ENCODE measurements at places on chromosomes 5 and 9.

- DNase-seq = no peak
Measured at GRCh38 chr5:16464664-16465543, 696 bp downstream of the ZNF622 start.

- no peak for DNase-seq
Measured at GRCh38 chr5:14306329-14306815, 163.2 kb downstream of the TRIO start.

DNA sequence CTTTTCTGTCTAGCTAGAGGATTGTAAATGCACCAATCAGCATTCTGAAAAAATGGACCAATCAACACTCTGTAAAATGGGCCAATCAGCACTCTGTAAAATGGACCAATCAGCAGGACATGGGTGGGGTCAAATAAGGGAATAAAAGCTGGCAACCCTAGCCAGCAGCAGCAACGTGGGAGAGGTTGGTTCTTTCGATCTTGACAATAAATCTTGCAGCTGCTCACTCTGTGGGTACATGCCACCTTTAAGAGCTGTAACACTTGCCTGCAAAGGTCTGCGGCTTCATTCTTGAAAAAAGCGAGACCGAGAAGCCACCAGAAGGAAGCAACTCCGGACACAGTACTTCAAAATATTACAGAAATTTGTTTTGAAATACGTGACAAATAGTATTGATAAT is 424.6 kb upstream of the CDH9 start:
- no peak for DNase-seq

- no peak for DNase-seq
Measured at GRCh38 chr9:121179930-121180681, 21.6 kb downstream of the RAB14 start.

- DNase-seq = no peak
Measured at GRCh38 chr9:34378376-34379060, 1.8 kb upstream of the MYORG start.

DNA sequence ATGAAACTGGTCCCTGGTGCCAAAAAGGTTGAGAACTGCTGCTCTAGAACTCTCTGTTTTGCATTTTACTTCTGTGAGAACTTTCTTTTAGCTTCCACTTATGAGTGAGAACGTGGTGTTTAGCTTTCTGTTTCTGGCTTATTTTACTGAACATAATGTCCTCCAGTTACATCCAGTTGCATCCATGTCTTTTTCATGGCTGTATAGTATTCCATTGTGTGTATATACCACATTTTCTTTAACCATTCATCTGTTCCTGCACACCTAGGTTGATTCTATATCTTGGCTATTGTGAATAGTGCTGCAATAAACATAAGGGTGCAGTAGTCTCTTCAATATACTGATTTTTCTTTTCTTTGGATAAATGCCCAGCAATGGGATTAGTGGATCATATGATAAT is 165.7 kb downstream of the NPR3 start:
- no peak for DNase-seq

DNA sequence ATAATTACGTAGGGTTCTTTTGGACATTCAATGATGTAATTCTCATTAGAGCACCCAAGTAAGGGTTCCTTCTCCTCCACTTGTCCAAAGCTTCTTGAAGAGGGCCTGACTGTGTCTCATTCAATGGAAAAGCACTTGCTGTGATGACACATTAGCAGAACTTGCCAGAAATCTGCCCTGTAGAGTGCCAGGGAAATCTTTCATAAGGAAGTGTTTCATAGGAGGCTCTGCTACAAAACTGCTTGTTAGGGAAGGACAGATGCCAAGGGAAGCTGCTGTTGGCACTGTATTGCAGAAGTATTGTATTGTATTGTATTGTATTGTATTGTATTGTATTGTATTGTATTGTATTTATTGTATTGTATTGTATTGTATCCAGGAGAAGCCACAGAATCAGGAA is 45.5 kb upstream of the MPDZ start:
- no peak for DNase-seq

DNA sequence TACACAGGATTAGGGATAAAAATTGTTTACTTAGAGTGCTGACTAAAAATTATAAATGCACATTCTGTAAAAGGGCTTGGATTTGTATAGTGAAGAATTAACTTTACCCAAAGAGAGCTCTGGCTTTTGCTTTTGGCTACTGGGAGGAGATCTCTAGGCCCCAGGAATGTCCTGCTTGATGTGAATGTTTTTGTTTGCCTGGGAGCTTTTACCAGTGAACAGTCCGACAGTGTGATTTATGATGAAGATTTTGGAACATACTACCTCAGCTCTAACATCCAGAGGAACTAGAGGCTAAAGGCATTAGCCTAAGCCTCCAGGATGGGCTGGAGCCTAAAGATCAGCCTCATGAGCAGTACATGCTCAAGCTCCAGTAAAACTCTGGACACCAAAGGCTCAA is 103.7 kb upstream of the RFX3 start:
- no peak for DNase-seq

DNA sequence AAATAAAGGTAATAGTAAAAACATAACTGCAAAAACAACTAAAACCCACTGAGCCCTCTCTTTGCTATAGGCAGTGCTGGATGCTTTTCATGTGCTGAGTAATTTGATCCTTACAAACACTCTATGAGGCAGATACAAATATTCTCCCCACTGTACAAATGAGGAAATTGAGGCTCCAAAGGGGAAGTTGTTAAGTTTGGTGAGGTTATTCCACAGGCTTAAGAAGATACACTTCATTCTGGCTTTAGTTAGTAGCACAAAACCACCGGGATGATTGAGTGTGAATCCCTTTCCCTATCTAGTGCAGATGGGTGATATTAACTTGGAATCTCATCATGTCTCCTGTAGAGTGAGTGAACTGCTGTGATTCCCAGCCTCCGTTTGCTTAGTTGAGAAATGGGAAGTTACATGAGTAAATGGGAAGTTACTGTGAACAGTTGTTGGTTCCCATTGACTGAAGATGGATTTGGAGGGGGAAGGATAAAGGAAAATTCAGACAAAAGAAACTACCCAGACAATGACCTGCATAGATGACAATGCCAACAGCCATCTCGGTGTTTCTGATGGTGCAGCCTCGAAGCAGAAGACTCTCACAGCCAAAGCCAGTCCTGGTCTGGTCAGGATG is 208.3 kb downstream of the ATP10B start:
- DNase-seq = no peak

DNA sequence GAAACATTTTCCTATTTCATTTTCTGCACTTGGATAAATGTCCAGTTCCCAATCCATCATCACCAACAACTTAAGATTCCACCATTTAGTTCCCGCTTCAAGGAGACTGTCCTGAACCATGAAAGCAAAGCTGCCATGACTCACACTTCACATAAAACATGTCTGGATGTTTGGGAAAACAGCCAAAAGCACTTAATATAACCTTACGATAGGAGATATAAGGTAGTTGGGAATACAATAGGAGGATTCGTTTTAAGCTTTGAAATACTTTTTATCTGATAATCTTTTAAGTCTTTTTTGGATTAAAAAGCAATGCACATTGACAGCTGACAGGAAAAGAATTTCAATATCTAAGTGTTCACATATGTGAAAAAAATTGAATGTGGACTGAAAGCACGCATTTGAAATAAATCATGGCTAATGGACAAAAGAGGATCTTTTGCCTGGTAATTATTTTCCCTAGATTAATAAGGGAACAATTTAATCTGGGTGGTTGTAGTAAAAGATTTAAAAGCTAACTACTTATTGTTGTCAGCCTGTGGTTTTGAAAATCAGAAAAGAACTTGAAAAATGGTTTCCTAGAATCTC is 17.3 kb upstream of the TGFBI start:
- DNase-seq = no peak

DNA sequence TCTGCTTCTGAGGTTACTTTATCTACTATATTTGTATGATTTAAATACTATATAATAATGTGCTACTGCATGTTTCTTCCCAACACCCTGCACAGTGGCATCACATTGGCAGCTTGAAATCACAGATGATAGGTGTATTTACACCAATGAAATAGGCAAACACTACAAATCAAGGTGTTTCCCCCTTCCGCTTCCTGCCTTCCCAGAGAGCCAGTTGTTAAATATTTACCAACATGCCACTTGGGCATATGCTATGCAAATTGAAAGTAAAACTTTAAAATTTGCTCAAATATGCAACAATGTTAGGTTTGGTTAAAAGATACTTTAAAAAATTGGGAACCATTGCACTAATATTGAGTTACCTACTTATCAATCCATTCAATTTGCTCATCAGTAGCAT is 58.2 kb upstream of the SMARCA2 start:
- DNase-seq = no peak

DNA sequence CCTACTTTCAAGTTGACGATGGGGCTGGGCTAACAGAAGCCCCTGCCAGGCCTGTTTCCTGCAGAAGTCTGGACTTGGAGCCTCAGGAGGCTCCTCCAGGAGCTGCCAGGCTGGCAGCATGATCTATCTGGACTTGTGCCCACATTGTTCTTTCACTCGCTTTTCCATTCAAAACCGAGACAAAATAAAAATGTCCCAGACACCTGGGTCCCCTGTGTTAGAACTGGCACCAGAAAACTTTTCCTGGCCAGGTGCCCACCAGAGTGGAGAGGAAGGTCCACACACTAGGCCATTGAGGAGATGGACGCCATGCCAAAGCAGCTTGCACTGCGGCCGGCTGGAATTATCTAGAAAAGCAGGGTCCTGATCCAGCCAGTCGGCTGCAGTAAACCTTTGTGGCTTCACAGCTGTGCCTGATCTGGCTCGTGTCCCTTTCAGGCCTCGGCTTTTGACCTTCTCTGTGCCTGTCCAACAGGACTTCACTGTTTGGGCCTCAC is 78.2 kb downstream of the GCNT1 start:
- DNase-seq = no peak

DNA sequence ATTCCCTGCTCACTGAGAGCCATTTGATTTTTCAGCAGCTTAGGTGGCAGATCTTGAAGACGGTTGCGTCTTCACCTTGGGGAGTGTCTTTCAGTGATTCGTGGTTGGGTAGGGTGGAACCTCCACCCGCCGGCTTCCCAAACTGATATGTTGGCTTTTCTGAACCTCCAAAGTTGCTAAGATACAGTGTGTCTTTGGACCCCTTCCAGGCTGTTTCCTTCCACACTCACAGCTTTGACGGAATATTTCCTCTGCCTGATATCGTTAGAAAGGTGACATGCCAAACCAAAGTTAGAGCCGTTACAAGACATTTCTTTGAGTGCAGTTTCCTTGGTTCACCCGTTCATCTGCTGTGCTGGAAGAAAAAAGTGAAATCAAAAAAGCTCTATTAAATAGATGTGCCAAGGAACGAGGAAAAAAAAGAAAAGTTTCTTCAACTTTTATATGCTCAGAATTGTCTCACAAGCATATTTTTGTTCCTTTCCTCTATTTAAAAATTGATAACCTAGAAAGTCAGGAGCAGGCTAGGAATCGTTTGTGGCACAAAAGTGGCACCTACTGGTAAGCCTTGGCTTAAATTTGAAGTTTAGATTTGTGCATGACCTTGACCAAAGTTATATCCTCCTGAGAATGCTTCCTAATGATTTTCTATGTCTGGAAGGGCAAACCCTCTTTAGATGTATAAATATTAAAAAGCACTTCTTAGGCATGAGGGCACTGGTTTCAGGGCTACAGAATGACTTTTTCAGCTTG is 270.7 kb upstream of the WWC1 start:
- DNase-seq = no peak

- DNase-seq = no peak
Measured at GRCh38 chr9:13750639-13751038, 471.1 kb upstream of the MPDZ start.

DNA sequence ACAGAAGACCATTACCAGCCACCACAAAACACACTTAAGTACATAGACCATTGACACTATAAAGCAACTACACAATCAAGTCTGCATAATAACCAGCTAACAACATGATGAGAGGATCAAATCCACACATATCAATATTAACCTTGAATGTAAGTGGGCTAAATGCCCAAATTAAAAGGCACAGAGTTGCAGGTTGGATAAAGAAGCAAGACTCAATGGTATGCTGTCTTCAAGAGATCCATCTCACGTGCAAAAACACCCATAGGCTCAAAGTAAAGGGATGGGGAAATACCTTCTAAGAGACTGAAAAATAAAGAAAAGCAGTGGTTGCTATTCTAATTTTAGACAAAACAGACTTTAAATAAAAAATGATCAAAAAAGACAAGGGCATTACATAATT is 113.6 kb upstream of the CD180 start:
- DNase-seq = no peak

GRCh38 chr5:67154556-67155206 is 41.9 kb downstream of the CD180 start:
- peak; percentile 7 for DNase-seq

DNA sequence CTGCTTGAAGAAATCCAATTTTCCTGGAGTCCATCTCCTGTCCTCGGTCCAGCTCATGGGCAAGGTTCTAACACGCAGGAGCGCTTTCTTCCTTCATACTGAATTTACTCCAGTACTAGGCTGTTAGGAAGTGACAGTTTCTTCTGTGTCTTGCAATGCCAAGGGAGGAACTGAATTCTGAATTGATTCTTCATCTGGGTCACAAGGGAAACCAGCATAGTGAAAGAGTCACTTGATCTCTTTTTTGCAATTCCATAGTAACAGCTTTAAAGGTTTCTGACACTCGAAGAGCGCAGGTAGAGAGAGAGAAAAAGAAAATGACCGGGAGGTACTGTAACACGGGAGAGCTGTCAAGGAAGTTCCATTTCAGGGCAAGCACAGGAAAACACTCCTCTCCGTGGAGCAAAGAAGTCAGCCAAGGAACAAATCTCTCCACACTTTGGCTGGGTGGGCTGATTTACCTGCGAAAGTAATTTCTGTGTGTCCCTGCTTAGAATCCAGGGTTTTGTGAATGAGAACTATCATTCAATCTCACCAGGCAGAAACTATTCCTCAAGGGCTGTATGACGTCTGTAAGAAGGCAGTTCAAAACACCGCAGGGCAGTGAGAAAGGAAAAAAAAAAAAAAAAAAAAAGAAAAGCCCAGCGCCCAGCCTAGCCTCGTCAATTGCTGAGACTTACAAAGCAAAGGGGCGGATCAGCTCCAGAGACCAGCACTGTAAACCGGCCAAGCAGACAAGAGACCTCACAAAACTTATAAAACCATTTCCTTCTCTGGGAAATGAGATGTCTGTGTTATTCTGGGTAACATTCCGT is 617.8 kb downstream of the PDE4D start:
- DNase-seq = no peak

GRCh38 chr9:134847752-134848432 is 32.7 kb upstream of the FCN2 start:
- no peak for DNase-seq

DNA sequence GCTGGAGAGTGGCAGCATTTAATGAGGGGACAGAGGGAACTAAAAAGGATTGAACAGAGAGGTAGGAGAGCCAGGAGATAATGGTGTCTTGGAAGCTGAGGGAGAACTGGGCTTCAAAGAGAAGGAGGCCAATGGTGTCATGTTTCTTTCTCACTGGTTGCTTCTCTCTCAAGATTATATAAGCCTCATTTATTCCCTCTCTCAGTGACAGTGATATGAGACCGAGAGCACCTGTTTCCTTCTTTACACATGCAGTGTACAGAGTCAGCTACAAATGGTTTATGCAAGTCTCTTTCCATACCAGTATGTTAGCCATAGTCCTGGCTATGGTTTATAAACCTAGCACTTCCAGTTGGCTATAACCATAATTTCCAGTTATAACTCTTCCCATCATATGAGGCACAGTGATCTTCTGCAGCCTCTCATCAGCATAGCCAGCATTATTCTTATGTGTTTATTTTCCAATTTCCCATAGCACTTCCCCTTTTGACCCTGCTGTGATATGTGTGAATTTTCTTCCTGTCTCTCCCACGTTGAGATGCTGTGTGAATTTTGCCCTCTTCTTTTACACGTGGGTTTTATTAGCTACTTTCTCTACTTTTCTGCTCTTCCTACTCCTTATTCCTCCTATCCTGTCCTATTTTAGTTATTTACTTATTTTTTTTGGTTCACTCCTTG is 71.2 kb downstream of the UNC13B start:
- DNase-seq = no peak

All from NCI-H1092 (cell line).